Stimulated activated naive CD8-positive, alpha-beta T cell treated with anti-CD3 and anti-CD28 coated beads, Interleukin-15, Interleukin-2, amounts not matched to agents 100 U/mL and 50 U/mL, for 24 hours (primary cell): ENCODE measurements at places on chromosomes 1 and 21.

DNA sequence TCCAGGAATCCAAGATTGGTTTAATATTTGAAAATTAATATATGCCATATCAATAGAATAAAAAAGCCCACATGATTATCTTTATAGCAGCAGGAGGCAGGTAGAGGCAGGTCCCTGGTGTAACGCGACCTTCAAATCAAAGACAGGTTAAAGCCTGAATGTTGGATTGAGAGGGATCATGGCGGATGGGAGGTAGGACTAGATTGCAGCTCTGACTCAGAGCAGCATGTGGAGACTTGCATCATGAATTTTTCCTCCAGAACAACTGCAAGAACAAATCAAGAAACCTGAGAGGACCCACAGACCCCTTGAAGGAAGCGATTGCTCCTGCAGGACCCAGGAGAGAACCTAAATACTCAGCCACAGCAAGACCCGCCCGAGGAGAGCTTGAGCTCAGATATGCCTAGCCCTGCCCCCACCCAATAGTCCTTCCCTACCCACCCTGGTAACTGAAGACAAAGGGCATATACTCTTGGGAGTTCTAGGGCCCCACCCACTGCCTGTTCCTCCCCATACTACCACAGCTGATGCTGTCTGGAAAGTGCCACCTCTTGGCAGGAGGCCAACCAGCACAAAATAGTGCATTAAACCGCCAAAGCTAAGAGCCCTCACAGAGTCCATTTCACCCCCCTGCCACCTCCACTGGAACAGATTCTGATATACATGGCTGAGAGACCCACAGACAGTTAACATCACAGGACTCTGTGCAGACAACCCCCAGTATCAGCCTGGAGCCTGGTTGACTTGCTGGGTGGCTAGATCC, 19.5 kb downstream of the S100B start:
- DNase-seq = no peak

GRCh38 chr21:42561762-42562650, 48.4 kb downstream of the SLC37A1 start:
- no peak for DNase-seq

DNA sequence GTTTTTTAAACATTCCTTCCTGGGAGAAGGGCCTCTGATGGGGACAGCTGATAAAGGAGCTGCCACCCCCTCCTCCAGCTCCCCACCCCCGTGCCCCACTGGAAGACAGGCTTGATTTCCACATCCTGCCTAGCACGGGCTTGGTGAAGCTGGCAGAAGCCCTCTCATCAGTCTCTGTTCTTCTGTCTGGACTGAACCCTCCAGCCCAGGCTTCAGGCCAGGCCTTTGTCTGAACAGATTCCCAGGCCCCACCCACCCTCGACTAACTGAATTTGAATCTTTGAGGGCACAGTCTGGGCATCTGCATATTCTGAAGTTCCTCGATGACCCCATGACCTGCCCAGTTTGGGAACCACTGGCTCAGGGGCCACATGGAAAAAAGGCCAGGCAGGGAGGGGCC, 75.3 kb downstream of the CD58 start:
- no peak for DNase-seq

DNA sequence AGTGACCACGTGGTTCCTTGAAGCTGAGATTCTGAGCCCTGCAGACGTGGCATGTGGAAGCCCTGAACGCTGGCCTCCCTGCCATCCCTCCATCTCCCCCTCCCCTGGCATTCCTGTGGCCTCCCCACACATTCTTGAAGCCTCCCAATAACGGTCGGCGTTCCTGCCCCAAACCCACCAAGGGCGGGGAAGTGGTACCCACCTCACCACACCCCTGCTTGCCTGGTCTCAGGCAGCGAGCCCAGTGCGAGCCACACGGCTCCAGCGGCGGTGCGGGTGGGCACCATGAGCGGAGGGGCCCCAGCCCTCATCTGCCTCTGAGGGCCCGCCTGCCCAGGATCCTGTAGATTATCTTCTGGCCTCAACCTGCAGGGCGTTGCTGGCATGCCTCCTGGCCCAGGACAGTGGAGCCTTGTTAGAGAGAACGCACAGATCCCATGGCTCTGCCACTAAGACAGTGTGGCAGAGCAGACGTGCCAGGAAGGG, 20.6 kb upstream of the PRELP start:
- DNase-seq = no peak

- no peak for DNase-seq
Observed at GRCh38 chr1:221308534-221309511, 429.6 kb downstream of the HLX start.

DNA sequence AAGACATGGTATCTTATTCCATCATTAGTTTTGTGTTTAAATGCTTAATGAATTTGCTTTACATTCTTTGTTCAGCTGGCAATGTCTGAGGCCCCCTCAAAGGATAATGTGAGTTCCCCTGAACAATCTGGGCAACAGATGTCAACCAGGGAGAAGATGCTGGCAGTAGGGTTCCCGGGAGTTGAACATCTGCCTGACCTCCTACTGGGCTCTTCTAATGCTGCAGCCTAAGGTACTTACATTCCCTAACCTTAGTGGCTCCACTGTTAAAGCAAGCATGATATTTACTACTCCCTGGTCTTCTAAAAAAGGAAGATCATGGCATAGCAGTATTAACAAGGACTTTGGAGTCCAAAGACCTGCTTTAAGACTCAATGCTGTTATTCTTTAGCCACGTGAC, 574.9 kb upstream of the NR5A2 start:
- no peak for DNase-seq

- DNase-seq = no peak
Observed at GRCh38 chr1:185646202-185646683, 87.9 kb upstream of the HMCN1 start.

GRCh38 chr1:87993051-87993450, 664.4 kb downstream of the LMO4 start:
- DNase-seq = no peak
